ENCODE measurements at places on chromosomes 3 and 15.

GRCh38 chr15:41276831-41277230 lies 45.8 kb downstream of the CHP1 start:
- no peak for DNase-seq

DNA sequence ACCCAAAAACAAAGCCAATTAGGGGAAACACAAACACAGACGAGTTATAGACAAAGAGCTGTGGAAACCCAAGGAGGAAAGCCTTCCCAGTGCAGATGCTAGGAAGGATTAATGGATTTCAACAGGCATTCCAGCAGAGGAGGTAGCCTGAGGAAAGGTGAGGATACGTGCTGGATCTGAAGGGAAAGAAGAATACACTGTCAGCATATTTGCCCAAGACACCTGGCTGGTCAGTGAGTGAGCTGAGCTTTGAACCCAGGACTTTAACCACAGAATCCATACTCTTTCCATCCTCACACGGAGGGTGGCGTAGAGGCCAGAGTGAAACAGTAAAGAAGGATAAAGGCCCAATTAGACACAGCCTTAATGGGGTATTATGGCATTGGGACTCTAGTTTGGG lies 9.1 kb upstream of the BFSP2 start:
- no peak for DNase-seq

DNA sequence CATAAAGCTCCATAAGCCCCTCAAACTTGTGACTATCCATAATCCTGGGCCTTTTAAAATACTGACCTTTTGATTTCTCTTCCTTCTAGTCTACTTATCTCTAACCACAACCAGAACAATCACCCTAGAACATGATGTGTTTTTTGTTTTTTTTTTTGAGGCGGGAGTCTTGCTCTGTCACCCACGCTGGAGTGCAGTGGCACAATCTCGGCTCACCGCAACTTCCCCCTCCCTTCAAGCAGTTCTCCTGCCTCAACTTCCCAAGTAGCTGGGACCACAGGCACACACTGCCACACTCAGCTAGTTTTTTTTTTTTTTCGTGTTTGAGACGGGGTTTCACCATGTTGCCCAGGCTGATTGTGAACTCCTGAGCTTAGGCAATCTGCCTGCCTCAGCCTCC lies 25.1 kb downstream of the VPS39 start:
- no peak for DNase-seq

DNA sequence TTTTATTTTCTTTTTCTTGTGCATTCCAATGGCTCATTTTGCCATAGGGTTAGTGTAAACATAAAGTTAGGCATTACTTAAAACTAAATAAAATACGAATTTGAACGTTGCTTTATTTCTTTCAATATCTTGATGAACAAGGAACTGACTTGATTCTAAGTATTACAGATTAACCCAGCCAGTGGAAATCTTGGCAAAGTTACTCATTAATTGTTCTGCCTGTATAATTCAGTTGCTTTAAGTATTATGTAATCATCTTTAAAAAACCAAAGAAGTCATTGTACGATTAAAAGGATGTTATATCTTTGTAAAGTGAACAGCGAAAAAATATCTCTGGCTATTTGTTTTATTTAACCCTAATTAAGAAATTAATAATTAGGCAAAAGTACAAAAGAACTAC lies 737.9 kb upstream of the BCHE start:
- DNase-seq: no peak

DNA sequence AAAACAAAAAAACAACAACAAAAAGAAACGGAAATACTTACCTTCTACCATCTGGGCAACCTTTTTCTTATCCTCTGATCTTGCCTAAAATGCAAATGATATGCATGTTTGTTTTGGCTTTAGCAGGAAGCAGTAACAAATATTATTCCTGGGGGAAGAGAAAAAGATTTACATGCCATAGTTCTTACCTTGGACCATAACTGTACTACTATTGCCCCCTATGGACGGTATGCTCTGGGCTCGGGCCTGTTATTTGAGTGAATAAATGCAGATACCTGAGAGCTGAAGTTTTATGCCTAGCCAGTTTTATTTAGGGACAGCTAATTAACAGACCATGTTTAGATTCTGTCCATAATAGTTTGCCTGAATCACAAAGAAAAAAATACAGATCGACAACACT lies 12.6 kb upstream of the STARD5 start:
- no peak for DNase-seq

- no peak for DNase-seq
These were observed 350.1 kb upstream of the AZI2 start for GRCh38 chr3:28698706-28699105.

Measured in Right ventricle myocardium inferior (tissue), 1 donor.